ENCODE measurements at places on chromosomes 2 and 18. TPM values are rescaled to one million over a fixed set of nuclear protein-coding genes. Genes with fewer than 3 reads are reported as not detected.

GRCh38 chr2:74690571-74690970 lies 36.5 kb downstream of the SEMA4F start:
- no peak for DNase-seq

DNA sequence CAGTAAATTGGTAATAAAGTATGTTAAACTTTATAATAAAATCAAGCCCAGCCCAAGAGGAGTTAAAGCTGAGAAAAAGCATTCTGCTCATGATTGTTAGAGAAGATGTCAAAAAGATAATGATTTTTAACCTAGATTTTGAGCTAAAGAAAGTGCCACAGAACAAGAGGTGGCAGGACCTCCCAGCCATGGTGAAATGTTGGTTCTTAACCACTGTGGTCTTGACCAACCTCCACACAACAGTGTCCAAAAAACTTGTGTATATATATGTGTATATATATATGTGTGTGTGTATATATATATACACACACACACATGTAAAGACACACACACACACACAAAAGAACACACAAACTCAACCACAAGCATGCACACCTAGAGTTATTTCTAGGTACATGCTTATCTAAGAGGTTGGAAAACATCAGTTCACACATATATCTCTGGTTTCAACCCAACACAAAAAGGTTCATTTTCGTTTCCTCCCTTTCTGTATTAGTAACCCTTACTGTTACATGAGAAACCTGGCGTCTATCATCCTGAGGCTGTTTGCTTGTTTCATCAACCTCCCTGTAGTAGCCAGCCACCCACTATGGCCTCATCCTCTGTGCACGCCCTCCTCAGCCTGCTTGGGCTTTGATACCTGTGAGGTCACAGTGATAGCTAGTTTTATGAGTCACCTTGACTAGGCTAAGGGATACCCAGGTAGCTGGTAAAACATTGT lies 631.8 kb upstream of the ID2 start:
- DNase-seq: no peak

LAMA1 gene
- 0.15 TPM for total RNA-seq

DNA sequence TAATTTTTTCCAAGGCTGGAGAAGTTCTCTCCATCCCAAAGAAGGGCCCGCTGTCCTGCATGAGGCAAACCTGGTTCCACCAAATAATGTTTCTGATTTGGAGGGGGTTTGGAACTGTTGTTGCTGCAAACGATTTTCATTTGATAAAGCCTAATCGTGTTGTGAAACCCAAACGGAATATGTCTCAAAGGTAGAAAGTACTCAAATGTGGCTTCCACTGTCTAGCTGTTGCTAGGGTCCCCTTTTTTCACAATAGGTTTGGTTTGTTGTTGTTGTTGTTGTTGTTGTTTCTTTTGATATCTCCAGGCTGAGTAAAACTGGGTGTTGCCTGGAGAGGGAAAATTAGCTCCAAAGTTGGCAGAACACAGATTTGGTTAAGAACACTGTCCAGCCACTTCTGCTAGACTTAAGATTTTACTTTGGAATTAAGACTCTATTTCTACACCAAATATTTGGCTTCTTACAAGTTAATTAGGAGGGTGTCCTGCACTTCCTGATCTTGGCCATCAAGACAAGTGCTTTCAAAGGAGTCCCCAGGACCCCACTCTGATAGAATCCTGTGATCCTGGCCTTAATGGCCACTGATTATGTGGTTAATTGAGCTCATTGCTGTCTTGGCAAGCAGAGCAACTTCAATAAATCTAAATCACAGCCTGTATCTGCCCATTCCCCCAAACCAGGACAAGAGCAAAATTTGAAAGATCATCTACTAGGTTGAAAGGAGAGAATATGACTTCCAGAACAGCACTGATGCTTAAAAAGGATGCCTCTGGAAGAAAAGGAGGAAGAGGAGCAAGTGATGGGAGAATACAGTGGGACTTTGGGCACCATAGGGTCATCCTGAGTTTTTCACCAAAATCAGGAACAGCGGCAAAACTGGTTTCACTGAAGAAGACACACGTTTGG lies 3.3 kb upstream of the HOXD13 start:
- DNase-seq: no peak

GRCh38 chr2:150256736-150257135 lies 230.7 kb downstream of the RND3 start:
- DNase-seq: no peak

- DNase-seq: peak; percentile 55
These were observed 843 bp downstream of the CYS1 start for GRCh38 chr2:10079266-10079869.

GPAT2 gene
- 7.0 TPM for total RNA-seq

DNA sequence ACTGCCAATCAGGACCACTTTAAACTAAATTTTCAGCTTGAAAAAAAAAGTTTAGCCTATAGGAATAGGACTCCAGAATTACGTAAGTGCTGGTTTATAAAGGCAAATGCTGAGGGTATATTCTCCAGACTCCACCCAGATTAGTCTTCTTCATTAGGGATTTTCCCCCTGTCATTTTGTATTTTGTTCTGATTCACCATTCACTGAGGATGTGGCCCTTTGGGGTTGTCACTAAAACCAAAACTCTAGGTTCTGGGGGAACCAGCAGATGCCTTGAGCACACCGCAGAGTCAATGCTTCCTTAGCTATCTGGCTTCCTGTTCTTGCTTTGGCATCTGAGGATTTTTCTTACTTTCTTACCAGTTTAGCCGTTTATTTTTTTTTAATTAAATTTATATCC lies 10.5 kb downstream of the SCYGR4 start:
- DNase-seq: no peak

B4GALT6 gene
- total RNA-seq: 9.4 TPM

DNA sequence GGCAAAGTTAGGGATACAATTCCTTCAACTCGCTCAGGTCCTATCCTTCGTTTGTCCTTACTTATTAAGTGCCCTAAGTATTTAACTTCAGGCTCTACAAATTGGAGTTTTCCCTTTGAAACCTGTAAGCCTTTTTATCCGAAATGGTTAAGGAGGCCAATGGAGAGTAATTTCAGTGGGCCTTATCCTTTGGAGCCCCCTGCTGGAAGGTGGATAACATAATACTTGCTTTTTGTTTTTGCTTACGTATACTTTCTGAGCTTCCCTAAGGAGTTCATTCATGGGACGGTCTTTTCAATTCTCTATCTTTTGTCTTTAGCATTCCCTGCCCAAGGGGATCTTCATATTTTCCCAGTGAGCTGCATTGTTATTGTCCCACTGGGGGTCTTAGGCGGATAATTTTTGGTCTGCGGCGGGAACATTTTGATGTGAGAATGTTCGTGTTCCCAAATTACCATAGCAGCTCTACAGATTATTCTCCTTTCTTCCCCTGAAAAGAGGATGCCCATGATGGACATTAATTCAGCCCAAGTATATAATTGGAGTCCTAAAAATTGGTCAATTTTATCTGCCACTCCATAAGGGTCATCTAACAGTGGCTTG lies 34.4 kb upstream of the TRAPPC8 start:
- DNase-seq: no peak

GRCh38 chr18:10304853-10305252 lies 149.6 kb upstream of the APCDD1 start:
- DNase-seq: peak; percentile 52

DNA sequence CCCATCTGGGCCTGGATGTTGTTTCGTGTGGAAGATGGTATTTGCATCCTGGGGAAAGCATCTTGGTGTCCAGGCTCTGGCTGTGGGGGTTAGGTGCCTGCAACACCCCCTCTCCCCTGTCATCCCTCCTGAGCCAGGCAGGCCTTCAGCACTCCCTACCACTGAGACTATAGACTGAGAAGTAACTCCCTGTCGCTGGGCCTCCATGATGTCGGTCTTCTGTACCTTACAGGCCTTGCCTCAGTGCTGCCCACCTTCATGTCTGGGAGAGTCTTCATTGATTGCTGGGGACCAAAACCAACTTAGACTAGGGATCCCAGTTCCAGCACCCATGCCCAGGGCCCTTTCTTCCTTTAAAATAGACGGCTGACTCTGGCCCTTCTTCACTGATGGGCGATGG lies 33.1 kb upstream of the DNMT3A start:
- peak; percentile 15 for DNase-seq
